Naive thymus-derived CD8-positive, alpha-beta T cell (primary cell): ENCODE measurements at places on chromosomes 4 and X. TPM values are rescaled to one million over a fixed set of nuclear protein-coding genes. Genes with fewer than 3 reads are reported as not detected.

Gene POLN
- 3.8 TPM for total RNA-seq

Gene RPS3A
- total RNA-seq = 4,708 TPM

Gene GAGE2A
- not detected for total RNA-seq

Gene AMTN
- not detected for total RNA-seq

Gene NXF2B
- total RNA-seq = not detected

Gene GYPA
- not detected for total RNA-seq

Gene KLHL34
- 3.5 TPM for total RNA-seq

Gene RBPJ
- total RNA-seq = 59.6 TPM

Gene NAP1L3
- total RNA-seq = 9.4 TPM

Gene BEND4
- 0.85 TPM for total RNA-seq

Gene CT83
- not detected for total RNA-seq

Gene RPL36A
- total RNA-seq = 288 TPM

Gene RBMXL3
- not detected for total RNA-seq

Gene CXCL1
- not detected for total RNA-seq

Gene ZDHHC15
- 0.69 TPM for total RNA-seq

Gene CENPI
- 1.3 TPM for total RNA-seq

Gene SLC4A4
- total RNA-seq = 0.08 TPM

- no peak for DNase-seq
Measured at GRCh38 chrX:96373047-96373355, 311.6 kb upstream of the DIAPH2 start.

GRCh38 chr4:169906821-169907220, 119.4 kb downstream of the MFAP3L start:
- no peak for DNase-seq

- DNase-seq = no peak
Measured at GRCh38 chrX:70174754-70175153, 2.5 kb upstream of the DGAT2L6 start.

DNA sequence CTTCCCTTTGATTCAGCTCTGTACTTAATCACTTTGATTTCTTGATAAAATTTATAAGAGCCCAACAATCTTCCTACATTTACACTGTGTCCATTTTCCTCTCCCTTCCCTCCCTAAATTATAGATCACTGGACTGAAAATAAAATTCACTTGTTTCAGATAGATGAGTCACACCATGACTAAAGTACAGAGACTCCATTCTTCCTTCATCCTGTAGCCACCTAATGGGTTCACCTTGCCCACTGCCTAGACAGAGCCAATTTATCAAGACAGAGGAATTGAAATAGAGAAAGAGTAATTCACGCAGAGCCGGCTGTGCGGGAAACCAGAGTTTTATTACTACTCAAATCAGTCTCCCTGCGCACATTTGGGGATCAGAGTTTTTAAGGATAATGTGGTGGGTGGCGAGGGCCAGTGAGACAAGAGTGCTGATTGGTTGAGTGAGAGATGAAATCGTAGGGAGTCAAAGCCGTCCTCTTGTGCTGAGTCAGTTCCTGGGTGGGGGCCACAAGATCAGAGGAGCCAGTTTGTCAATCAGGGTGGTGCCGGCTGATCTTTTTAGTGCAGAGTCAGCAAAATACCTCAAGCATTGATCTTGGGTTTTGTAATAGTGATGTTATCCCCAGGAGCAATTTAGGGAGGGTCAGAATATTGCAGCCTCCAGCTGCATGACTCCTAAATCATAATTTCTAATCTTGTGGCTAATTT, 71.3 kb upstream of the MED14 start:
- DNase-seq = no peak

- DNase-seq = no peak
Measured at GRCh38 chrX:120287513-120288112, 23.6 kb downstream of the TMEM255A start.

GRCh38 chr4:5760936-5761480, 50.0 kb downstream of the EVC start:
- DNase-seq = no peak

GRCh38 chr4:2728221-2728620, 27.9 kb downstream of the TNIP2 start:
- DNase-seq = no peak

DNA sequence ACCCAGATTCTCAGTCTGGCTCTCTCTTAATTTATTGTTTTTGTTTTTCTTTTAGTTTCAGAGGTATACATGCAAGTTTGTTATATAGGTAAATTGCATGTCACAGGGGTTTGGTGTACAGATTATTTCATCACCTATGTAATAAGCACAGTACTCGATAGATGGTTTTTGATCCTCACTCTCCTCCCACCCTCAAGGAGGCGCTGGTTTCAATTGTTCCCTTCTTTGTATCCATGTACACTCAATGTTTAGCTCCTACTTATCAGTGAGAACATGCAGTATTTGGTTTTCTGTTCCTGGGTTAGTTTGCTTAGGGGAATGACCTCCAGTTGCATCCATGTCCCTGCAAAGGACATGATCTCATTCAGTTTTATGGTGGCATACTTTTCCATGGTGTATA, 198.4 kb downstream of the STK32B start:
- no peak for DNase-seq

DNA sequence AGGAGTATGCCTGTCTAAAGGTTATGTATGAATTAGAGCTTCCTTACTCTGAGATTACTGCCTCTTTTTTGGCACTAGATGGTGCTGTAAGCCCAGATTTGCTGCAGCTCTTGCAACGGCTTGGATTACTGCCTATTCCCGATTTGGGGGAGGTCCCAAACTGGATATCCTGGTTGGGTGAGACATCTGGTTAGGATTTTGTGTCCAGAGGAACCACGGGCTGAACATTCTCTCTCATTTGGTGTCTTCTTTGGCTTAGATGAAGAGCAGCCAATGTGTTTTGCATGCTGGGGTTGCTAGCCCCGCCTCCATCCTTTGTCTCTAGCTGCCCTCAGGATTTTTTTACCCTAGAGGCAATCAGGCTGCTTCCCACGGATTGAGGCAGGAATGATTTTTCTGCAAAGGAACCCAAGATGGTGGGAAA, 31.9 kb downstream of the F8A1 start:
- DNase-seq = peak; percentile 44

GRCh38 chr4:188092824-188093223, 16.6 kb downstream of the TRIML2 start:
- DNase-seq = no peak

- no peak for DNase-seq
Measured at GRCh38 chr4:37666625-37667071, 19.5 kb downstream of the RELL1 start.

DNA sequence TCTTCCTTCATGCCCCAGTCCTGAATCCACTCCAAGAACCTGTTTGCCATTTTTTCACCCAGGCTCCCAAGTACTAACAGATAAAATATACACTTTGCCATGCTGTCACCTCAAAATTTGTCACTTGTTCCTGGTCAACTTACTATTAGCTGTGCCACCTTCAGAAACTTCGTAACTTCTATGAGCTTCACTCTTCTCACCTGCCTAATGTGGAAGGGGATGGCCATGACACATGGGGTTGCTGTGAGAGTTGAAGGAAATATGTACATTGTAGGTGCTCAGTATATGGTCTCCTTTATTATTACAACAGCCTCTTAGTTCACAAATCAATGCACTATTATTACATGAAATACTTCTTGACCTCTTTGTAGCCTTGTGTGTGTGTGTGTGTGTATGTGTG, 10.4 kb downstream of the TMSB4X start:
- DNase-seq = no peak

- DNase-seq = no peak
Measured at GRCh38 chr4:143085224-143085623, 99.5 kb upstream of the USP38 start.

DNA sequence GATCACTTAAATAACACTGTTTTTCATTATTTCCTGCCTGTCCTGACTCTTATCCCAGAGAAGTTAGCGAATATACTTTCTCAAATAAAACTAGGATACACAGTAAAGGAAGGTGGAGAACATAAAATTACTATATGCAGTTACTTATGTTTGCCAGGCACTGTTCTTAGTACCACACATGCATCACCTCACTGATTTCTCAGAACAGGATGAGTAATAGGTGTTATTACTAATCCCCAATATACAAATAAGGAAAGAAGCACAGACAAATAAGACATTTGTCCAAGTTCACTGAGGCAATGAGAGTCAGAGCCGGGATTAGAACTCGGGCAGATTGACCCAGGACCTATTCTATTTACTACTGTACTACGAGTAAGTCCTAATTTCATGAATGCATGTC, 91.7 kb downstream of the CORIN start:
- DNase-seq = no peak

DNA sequence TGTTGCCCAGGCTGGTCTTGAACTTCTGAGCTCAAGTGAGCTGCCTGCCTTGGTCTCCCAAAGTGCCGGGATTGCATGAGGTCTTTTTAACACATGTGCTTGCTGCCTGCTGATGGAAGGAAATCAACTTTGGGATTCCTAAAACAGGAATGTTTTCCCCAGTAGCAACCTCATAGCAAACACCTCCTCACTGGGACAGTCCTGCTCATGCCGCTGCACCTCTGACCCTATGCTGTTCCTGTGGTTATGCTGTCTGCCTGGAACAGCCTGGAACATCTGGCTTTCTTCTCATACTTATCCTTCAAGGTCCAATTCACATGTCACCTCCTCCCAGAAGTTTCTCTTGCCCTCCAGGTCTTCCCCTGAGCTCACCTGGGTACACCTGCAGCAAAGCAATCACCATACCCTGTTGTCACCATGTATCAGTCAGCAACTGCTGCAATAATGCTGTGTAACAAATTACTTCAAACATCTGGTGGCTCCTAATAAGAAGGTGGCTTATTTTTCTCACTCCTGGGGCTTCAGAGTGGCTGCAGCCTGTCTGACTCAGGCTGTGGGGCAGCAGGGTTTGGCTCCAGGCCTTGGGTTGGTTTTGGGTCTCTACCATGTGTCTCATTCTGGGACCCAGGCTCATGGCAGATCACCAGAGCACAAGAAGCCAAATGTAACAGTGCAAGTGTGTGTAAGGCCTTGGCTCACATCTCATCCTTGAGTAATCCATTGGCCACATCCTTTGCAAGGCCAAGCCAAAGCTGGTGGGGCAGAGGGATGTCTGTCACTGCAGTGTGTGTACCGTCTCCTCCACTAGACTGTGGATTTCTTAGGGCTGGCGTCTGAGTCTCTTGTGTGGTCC, 59.4 kb upstream of the SORCS2 start:
- DNase-seq = no peak

- DNase-seq = no peak
Measured at GRCh38 chr4:10121568-10122208, 5.1 kb upstream of the WDR1 start.

- DNase-seq = no peak
Measured at GRCh38 chr4:41323706-41324105, 67.0 kb downstream of the UCHL1 start.

- no peak for DNase-seq
Measured at GRCh38 chr4:139808381-139808807, 142.8 kb downstream of the MGST2 start.

GRCh38 chr4:27985522-27985921, 1124.9 kb downstream of the STIM2 start:
- no peak for DNase-seq
